ENCODE measurements at places on chromosomes 12 and 14. TPM values are rescaled to one million over a fixed set of nuclear protein-coding genes. Genes with fewer than 3 reads are reported as not detected.
A peak's percentile ranks its signal among the peaks of the same experiment; 100 is the strongest.

HOXC10 gene
- total RNA-seq, result not detected

FAIM2 gene
- total RNA-seq, result not detected

DEGS2 gene
- total RNA-seq, result 0.20 TPM

SERPINA10 gene
- total RNA-seq, result not detected

PMCH gene
- not detected for total RNA-seq

COX14 gene
- total RNA-seq, result 72.4 TPM

SLC17A8 gene
- not detected for total RNA-seq

CCDC38 gene
- not detected for total RNA-seq

AQP5 gene
- total RNA-seq, result not detected

LTB4R2 gene
- 2.8 TPM for total RNA-seq

CLEC12A gene
- total RNA-seq, result not detected

GRCh38 chr12:7638760-7639555, 26.8 kb downstream of the APOBEC1 start:
- DNase-seq, result peak; percentile 84

- DNase-seq, result no peak
Observed at GRCh38 chr12:6231359-6232268, 31.4 kb downstream of the CD9 start.

DNA sequence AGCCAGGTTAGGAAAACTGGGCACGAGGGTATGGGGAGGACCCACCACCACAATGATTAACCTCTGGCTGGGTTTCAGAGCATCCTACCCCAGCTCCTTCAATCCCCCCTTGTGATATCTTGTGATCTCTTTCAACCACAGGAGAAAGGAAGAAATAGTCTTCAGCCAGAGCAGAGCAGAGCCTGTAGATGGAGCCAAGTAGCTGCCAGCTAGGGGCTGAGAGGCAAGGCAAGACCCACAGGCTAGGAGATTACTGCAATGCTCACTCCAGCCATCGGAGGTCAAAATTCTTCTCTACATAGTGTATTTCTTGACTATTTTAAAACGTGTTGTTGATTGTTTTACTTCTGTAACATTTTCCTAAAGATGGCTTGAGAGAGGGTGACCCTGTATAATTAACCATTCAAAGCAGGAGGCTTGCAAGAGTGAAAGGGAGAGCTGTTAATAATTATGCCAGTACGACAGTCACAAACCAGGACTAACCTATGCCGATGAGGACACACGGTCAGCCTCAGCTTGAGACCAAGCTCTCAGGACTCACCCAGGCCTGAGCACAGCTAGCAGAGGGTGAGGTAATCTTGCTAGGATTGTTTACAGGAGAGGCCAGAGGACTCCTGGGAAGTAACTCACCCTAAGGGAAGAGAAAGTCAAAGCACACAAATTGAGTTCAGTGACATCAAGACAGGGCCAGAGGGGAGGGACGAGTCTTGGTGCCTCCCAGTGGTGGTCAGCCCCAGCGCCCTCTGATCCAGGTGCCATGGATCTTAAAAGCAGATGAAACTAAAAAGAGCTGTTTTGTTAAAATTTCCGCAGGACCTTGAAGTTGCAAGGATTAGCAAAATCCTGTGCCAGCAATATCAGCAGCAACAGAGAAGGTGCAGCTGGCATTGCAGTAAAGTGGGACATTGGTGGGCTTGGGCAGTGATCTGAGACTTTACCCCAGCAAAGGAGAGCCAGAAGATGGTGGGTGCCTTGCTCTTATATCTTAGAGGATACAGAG, 29.8 kb upstream of the CDKN3 start:
- peak; percentile 42 for DNase-seq

- DNase-seq, result no peak
Observed at GRCh38 chr14:105864651-105865265, 338.4 kb downstream of the TMEM121 start.

GRCh38 chr14:103314496-103315277, 19.4 kb upstream of the EIF5 start:
- peak; percentile 32 for DNase-seq

GRCh38 chr12:54426690-54427089, 7.6 kb upstream of the ITGA5 start:
- DNase-seq, result no peak

DNA sequence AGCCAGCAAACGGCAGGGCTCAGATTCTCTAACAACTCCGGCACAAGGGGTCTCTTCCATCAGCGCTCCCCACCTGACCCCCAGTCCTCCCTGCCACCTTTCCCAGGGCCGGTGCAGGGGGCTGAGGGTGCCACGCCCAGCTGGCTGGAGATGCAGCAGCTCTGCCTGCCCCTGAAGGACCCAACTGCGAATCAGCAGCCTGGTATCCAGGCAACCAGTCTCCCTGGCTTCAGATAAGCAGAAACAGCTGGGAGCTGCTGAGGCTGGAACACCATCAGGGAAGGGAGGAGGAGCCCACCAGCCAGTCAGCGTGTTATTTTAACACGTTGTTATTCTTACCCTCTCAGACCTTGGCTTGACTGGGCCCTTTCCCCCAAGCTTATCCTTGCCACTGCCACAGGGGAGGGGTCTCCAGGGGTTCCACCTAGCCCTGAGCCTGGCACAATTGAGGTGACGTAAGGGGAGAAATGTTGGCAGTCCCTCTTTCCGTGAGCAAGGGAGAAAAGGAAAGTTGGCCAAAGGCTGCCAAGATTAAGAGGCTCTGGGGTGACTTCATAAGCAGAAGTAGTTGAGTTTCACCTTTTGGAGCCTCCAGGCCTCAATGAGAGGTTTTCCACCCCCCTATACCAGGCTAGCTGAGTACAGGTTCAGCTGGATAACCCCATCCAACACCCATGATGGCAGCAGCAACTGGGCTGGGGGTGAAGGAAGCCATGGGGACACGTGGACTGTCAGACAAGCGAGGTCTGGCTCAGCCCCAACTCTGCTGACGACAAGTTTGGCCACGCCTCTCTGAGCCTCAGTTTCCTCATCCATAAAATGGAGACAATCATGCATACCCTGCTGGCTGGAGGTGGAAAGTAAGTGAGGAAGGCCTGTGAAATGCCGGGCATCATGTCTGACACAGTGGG, 91.1 kb downstream of the IRF2BPL start:
- DNase-seq, result no peak

DNA sequence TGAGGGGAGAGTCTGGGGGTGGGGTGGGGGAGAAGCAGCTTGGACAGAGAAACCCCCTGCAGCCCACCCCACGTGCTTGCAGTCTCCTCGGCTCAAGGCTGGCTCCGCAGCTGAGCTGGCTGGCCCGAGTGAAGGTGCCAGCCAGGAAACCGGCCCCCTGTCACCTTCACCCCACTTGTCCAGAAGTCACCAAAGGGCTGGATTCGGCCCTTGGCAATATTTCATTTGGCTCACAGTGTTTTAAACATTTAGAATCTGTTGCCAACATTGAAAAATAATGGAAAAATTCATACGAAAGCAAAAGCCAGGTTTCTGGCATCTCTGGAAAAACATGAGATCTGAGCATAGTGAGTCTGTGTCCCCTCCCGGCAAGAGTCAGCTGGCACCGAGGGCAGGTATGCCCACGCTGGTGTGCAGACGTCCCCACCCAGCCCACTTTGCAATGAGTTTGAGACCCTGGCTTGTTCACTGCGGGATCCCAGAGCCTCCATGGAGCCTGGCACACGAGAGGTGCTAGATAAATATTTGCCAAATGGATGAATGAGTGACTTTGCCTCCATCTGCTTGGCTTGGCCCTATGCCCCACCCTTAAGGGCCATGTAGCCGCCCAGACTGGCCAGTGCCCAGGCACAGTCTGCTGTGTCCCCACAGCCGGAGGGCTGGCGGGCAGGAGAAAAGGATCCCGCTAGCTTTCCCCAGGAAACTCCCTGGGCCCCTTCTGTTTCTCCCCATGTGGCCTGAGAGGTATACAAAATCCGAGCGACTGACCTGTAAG, 18.2 kb downstream of the MSI1 start:
- DNase-seq, result no peak

DNA sequence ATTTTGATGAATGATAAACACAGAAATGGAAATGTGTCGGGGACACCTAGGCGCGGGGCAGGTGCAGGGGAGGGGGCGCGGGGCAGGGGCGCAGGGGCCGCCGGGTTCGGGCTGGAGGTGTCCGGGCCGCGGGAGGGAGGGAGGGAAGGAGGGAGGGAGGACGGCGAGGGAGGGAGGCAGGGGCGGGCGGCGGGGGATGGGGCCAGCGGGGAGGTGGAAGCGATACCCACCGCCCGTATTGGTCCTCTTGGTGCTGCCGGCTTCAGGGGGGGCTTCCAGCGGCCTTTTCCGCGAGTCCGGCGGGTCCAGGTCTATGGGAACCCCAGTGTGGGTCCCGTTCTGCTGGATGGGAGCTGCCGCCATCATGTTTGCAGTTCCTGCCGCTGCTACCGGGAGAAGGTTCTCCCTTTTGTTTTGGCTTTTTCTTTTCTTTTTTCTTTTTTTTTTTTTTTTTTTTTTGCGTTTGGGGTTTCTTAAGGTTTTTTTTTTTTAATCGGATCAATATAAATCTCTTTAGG, 703 bp downstream of the NOVA1 start:
- DNase-seq, result no peak

DNA sequence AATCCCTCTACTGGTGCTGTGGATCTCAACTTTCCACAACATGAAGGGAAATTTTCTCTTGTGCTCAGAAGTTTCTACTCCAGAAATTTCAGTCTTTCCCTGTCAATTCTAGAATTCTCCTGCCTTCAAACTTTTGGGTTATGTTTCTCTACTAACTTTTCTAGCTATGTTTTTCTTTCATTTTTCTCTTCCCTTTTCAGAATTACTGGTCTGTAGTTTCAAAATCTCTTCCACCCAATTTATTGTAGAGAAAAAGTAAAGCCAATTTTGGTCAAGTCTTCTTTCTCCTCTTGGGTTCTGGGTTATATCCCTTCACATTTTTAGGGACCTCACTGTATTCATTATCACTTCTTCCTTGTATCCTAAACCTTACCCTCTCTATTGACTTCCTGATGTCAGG, 18.9 kb downstream of the CNTN1 start:
- no peak for DNase-seq

DNA sequence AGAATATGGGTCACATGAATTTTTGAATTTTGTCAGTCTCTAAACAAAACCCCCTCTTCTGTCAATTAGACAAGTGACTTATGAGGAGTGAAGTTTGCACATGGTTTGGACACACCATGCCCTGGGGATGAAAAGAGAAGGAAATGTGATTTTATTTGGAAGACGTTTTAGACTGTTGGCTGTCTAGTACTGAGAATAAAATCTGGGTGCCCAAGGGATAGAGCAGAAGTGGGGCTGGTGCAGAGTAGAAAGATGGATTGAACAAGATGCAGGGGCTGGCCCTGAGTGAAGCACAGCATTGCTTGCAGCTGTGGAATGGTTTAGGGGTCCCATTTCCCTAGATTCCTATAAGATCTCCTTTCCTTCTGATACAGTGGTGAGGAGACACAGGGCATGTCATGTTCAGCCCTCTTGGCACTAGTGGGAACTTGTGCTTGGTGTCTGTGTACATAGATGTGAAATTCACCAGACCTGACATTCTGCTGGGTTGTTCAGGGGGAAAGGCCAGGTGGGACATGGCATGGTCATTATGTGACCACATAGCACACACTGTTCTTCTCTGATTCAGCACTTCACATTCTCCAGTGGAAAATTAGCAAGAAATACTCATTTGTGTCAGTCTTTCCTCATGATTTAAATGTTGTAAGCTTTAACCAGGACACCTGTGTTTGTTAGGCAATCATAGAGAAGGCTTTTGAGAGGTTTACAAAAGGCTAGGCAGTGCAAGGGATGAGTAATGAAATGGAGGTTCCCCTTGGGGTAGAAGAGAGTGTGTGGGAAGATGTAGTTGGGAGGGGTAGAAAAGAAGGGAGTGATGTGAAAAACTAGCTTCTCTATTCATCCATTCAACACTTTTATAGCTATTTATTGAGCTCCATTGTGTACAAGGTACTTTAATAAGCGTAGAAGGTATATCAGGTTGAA, 202.3 kb upstream of the IGF1 start:
- DNase-seq, result no peak

DNA sequence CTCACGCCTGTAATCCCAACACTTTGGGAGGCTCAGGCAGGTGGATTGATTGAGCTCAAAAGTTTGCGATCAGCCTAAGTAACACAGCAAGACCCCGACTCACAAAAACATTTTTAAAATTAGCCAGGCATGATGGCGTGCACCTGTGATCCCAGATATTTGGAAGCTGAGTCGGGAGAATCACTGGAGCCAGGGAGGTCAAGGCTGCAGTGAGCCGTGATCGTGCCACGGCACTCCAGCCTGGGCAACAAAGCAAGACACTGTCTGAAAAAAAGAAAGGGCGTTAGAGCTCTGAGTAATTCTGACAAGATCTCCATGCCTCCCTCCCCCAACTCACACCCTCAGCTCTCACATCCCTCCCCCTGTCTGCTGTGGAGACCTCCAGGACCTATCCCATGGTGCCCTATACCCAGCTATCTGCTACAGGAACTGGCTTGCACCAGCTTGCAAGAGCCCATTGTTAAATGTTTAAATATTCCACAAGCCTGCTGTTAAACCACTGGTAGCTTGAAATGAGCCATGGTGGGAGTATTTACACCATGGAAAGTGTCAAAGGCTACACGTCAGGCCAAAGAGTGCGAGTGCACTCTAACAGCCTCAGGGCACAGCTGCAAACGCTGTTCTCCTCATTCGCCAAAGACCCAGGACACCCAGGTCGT, 35.1 kb upstream of the PPP2R5C start:
- DNase-seq, result no peak

GRCh38 chr14:76651410-76652055, 109.7 kb upstream of the VASH1 start:
- no peak for DNase-seq

GRCh38 chr12:56375598-56376434, 13.2 kb upstream of the APOF start:
- no peak for DNase-seq

DNA sequence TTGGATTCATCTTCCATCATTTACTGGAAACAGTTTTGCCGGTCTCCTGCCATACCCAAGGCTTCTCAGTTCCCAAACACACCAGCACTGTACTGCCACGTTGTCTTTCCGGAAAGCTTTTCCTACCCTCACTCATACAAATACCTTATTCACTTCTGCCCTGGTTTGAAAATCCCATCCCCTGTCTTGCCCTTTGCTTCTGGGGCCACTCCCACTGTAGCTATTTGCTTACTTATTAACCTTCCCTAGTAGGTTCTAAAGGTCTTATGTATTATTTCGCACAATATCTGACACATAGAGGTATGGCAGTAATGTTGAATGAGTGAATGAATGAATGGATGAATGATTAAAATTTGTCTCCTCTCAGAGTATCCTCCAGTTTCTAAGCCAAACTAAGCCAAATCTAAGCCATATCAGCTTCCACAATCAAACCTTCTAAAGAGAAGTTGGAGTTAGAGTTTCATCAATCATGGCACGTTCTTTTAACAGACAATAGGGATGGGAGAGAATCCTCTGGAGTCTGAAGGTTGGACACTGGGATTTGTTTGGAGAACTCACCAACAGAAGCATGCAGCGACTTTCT, 18.6 kb downstream of the TSPAN8 start:
- no peak for DNase-seq

DNA sequence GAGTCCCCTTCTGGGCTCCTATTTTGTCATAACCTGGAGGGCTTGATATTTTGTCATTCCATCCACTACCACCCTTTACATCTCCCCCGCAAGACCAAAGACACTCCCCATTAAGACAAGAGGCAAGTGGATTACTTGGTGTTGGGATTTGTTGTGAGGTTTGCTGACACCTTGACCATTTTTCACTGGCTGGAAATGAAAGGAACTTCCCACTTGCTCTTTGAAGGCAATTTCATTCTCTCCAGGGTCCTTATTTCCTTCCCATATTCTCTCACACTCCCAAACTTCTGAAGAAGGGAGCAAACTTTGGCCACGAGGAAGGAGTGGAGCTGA, 14.9 kb downstream of the AGAP2 start:
- no peak for DNase-seq

- no peak for DNase-seq
Observed at GRCh38 chr14:102568115-102568614, 24.3 kb upstream of the RCOR1 start.

GRCh38 chr12:52010152-52010622, 3.4 kb downstream of the TAMALIN start:
- peak; percentile 97 for DNase-seq
